ENCODE measurements at places on chromosomes 5 and 9.

GRCh38 chr9:92763721-92764380 is 782 bp downstream of the BICD2 start:
- DNase-seq, result peak; percentile 33

GRCh38 chr9:90300611-90301276 is 341.9 kb downstream of the DIRAS2 start:
- no peak for DNase-seq

DNA sequence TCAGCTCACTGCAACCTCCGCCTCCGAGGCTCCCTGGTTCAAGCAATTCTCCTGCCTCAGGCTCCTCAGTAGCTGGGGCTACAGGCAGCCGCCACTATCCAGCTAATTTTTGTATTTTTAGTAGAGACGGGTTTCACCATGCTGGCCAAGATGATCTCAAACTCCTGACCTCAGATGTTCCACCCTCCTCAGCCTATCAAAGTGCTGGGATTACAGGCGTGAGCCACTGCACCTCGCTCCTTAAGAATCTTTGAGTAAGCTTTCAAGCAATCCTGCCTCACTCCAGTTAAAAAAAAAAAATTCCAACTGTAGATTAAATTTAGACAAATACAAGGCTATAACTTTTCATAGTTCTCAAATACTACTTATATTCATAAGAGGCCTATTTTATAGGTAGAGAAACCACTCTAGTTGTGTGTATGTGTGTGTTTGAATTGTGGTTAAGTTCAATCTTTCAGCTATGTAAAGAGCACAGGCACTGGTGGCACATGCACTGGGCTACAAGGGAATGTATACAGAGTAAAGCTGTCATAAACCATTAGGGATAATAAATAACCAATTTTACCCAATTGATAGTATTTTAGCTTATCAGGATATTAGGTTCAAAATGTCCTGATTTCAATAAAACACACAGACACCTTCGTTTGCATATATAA is 50.6 kb upstream of the RAPGEF6 start:
- DNase-seq, result no peak

GRCh38 chr5:10532421-10532820 is 31.4 kb upstream of the ANKRD33B start:
- no peak for DNase-seq

- DNase-seq, result no peak
Measured at GRCh38 chr5:83035373-83036100, 41.7 kb downstream of the TMEM167A start.

Data from HuH-7 (cell line).